Right lobe of liver (tissue), 6 donors: ENCODE measurements at places on chromosomes 1 and 21. TPM values are rescaled to one million over a fixed set of nuclear protein-coding genes. Genes with fewer than 3 reads are reported as not detected.

The SETSIP gene
- not detected for total RNA-seq

GRCh38 chr1:198655459-198656121 is 16.8 kb downstream of the PTPRC start:
- H3K4me1 ChIP-seq, result no peaks in the 10 kb centered on the region
- no peak overlapping the region for H3K4me3 ChIP-seq

The XCL2 gene
- total RNA-seq, result not detected

- H3K4me1 ChIP-seq, result no peaks in the 10 kb centered on the region
- no peaks in the 10 kb centered on the region for H3K36me3 ChIP-seq
- H3K4me3 ChIP-seq, result no peak overlapping the region
- DNase-seq, result no peak
- H3K27me3 ChIP-seq, result no peaks in the 10 kb centered on the region
Measured at GRCh38 chr1:161763522-161764098, 2.5 kb upstream of the ATF6 start.

The PLD5 gene
- not detected for total RNA-seq

The ACTL8 gene
- total RNA-seq, result not detected
